ENCODE measurements at places on chromosomes 3 and 15. TPM values are rescaled to one million over a fixed set of nuclear protein-coding genes. Genes with fewer than 3 reads are reported as not detected.
A peak's percentile ranks its signal among the peaks of the same experiment; 100 is the strongest.

DNA sequence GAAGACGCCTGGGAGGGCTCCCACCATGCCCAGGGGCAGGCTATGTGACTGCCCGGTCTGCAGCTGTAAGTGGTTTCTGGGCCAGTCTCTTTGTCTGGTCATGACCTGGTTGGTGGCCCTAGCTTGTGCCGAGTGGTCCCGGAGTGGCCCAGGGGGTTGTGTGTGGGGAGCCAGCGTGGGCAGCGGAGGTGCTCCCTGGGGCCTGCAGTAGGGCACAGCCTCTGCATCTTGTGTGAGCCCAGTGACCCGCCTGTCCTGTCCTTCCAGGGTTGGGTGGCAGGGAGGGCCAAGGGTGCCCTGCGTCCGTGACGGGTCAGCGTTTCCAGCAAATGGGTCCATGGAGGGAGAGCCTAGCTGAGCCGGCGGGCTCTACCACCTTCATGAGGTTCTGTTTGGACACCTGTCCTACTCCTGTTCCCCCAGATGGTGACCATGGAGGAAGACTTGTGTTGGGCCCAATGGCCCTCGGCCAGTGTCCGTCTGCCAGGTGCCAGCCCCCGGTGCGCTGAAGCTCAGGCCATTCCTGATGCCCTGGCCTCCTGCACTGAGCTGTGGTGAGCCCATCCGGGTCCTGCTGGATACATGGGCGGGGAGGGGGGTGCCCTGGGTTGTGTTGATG, 215.4 kb downstream of the SNRPN start:
- DNase-seq, result no peak

- DNase-seq, result peak; percentile 75
These were observed 3.5 kb downstream of the ZNF710 start for GRCh38 chr15:90004671-90005070.

CTNNB1 gene
- 261 TPM for total RNA-seq

- peak; percentile 33 for DNase-seq
These were observed 55.0 kb upstream of the ABHD10 start for GRCh38 chr3:111923806-111924205.

GRCh38 chr3:98513736-98514135, 9.0 kb downstream of the CLDND1 start:
- DNase-seq, result no peak

GRCh38 chr15:71332431-71333004, 217.2 kb downstream of the THSD4 start:
- DNase-seq, result peak; percentile 40

GRCh38 chr3:9254764-9255163, 5.3 kb upstream of the SRGAP3 start:
- DNase-seq, result no peak

EPHB1 gene
- total RNA-seq, result 1.0 TPM
